ENCODE measurements at places on chromosomes 4 and X. TPM values are rescaled to one million over a fixed set of nuclear protein-coding genes. Genes with fewer than 3 reads are reported as not detected.

GRCh38 chr4:170529748-170530722, 440.3 kb upstream of the AADAT start:
- no peak overlapping the region for H3K27ac ChIP-seq
- no peak for DNase-seq
- H3K4me1 ChIP-seq, result no peaks in the 10 kb centered on the region
- H3K4me3 ChIP-seq, result no peak overlapping the region
- no peaks in the 10 kb centered on the region for H3K27me3 ChIP-seq

GRCh38 chr4:83961575-83961974, 425.7 kb downstream of the GPAT3 start:
- H3K4me1 ChIP-seq, result no peaks in the 10 kb centered on the region
- no peaks in the 10 kb centered on the region for H3K27me3 ChIP-seq
- H3K36me3 ChIP-seq, result no peaks in the 10 kb centered on the region
- H3K27ac ChIP-seq, result no peak overlapping the region
- H3K4me3 ChIP-seq, result no peak overlapping the region
- peak; percentile 6 for DNase-seq

GRCh38 chrX:70117738-70118137, 15.5 kb upstream of the IGBP1 start:
- no peak for DNase-seq
- H3K27ac ChIP-seq, result no peak overlapping the region
- no peaks in the 10 kb centered on the region for H3K36me3 ChIP-seq
- no peaks in the 10 kb centered on the region for H3K27me3 ChIP-seq
- no peak overlapping the region for H3K4me3 ChIP-seq
- no peaks in the 10 kb centered on the region for H3K4me1 ChIP-seq

DNA sequence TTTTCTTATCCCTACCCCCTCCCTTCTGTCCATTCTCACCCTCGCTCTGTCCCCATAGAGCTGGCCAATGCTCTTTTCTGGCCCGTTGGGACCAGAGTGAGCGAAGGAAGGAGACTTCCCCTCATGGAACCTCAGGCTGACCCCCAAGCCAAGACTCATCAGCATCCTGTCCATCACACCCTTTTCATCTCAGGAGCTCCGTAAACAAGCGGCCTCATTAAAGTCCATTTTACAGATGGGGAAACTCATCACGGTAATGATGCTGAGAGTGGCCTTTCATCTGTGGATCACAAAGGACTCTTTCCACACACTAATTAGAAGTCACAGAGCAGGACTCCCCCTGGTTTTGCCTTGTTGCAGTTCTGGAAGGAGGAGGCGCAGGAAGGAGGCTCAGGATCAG, 67.4 kb upstream of the SLC34A2 start:
- no peaks in the 10 kb centered on the region for H3K4me1 ChIP-seq
- no peak overlapping the region for H3K27ac ChIP-seq
- no peaks in the 10 kb centered on the region for H3K36me3 ChIP-seq
- H3K4me3 ChIP-seq, result no peak overlapping the region

DNA sequence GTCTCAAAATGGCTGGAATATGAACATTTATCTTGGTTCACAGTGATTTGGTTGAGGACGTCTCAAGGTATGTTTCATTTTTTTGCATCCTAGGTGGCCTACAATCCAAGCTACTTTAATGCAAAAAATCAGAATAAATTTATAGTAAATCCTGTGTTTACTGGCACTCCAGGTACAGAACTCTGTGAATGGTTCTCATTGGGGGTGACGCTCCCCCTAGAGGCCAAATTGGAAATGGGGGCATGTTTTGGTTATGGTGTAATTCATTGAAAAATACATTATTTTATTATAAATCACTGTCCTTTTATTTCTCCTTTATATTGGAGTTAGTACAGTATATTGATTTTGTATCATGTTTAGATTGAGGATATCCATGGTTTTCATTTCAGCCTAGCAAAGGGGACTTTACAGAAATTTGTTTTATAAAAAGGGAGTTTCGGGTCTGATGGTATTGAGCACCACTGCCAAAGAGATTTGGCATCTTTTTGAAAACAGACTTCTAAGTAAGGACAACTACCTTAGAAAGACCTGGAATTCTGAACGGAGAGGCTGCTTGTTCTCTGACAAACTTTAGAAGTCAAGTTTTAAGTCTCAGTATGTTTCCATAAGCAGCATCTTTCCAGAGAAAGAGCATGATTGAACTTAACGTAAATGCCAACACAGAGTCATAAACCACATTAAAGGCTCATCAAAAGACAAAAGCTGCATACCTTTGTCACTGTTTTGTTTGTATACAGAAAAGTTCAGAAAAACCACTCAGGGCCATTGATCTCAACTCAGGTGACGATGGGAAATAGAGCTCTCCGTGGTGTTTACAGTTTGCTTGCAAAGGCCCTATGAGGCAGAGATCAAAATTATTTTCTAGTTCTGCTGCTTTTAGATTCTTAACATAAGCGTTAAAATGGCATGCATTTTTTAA, 19.4 kb downstream of the MTM1 start:
- no peak overlapping the region for H3K27ac ChIP-seq
- H3K27me3 ChIP-seq, result no peaks in the 10 kb centered on the region
- no peak overlapping the region for H3K4me3 ChIP-seq
- no peaks in the 10 kb centered on the region for H3K4me1 ChIP-seq

DNA sequence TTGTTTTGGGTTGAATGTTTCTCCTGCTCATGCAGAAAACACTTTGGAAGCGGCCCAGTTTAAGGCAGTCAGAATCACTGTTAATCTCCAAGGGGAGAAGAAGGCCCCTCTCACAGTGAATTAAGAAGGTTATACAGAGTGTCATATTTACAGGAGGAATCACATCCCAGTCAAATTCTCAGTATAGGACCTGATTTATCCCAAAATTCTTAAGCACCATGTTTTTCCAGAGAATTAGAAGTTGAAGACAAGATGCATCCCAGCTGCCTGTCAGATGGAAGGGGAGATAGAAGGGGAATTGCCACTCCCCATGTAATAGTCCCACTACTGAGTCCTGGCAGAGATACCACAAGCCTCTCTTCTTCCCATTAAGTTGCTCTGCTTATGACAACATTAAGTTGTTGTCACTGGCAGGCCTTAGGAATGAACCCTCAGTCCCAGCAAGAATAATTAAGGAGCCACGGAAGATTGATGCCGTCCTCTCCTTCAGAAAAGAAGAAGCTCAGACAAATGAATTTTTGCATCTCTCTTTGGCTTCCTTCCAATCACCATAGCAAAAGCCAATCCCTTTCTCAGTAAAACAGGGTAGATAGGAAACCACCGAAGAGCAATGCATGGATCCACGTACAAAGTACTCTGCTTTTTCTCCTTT, 138.4 kb downstream of the LDB2 start:
- DNase-seq, result peak; percentile 73
- no peak overlapping the region for H3K4me3 ChIP-seq
- H3K4me1 ChIP-seq, result peaks cover 35% of the 10 kb centered on the region
- no peak overlapping the region for H3K27ac ChIP-seq

- no peaks in the 10 kb centered on the region for H3K27me3 ChIP-seq
- no peaks in the 10 kb centered on the region for H3K36me3 ChIP-seq
- no peak overlapping the region for H3K4me3 ChIP-seq
- no peak for DNase-seq
- H3K4me1 ChIP-seq, result no peaks in the 10 kb centered on the region
These were observed 652.9 kb downstream of the ADGRL3 start for GRCh38 chr4:61853041-61853440.

GRCh38 chr4:80852061-80852460, 178.4 kb upstream of the BMP3 start:
- no peak overlapping the region for H3K4me3 ChIP-seq
- H3K36me3 ChIP-seq, result no peaks in the 10 kb centered on the region
- H3K4me1 ChIP-seq, result no peaks in the 10 kb centered on the region
- DNase-seq, result peak; percentile 5
- H3K27me3 ChIP-seq, result no peaks in the 10 kb centered on the region

DNA sequence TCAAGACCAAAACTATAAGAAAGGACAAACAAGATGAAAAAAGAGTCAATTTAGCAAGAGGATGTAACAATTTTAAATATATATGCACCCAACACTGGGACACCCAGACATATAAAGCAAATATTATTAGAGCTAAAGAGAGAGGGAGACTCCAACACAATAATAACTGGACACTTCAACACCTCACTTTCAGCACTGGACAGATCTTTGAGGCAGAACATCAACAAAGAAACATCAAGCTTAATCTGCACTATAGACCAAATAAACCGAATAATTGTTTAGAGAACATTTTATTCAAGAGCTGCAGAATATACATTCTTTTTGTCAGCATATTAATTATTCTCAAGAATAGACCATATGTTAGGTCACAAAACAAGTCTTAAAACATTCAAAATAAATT, 109.7 kb upstream of the TET2 start:
- H3K4me3 ChIP-seq, result no peak overlapping the region
- no peaks in the 10 kb centered on the region for H3K4me1 ChIP-seq
- no peaks in the 10 kb centered on the region for H3K27me3 ChIP-seq
- no peaks in the 10 kb centered on the region for H3K36me3 ChIP-seq

DNA sequence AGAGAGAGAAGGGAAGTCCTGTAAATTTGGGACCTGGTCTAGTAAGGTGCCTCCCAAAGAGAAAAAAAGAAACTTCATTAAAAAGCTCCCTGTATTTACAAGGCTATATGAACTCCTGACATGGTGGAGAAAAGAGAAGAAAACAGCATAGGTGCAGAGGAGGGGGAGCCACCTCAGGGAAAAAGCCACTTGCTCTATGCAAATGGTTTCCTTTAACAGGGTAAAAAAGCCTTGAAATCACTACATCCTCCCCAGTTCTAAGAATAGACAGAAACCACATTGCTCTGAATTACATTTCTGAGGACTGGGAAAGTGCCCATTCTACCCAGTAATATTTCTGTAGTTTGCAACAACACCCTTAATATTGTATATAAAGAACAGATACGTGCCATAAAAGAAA, 165.5 kb downstream of the KLF8 start:
- DNase-seq, result no peak
- no peak overlapping the region for H3K27ac ChIP-seq
- H3K36me3 ChIP-seq, result no peaks in the 10 kb centered on the region
- no peaks in the 10 kb centered on the region for H3K27me3 ChIP-seq
- no peak overlapping the region for H3K4me3 ChIP-seq
- no peaks in the 10 kb centered on the region for H3K4me1 ChIP-seq

DNA sequence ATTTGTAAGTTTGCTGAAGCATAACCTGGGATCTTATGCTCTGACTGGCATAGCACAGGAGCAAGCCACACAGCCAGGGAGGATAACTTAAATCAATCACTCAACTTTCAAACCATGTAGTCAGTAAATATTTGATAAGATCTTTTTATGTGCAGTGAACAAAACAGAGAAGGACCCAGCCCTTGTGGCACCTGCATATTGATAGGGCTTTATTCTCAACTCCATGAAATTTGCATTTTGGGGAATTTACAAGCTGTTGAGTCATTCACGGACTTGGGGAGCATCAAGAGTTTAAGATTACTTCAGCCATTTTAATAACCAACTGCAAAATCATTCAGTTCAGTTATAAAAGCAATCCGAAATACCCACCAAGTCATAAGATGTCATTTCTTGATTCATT, 122.6 kb downstream of the COMMD8 start:
- H3K4me3 ChIP-seq, result no peak overlapping the region
- H3K36me3 ChIP-seq, result no peaks in the 10 kb centered on the region
- H3K4me1 ChIP-seq, result no peaks in the 10 kb centered on the region
- no peak overlapping the region for H3K27ac ChIP-seq

DNA sequence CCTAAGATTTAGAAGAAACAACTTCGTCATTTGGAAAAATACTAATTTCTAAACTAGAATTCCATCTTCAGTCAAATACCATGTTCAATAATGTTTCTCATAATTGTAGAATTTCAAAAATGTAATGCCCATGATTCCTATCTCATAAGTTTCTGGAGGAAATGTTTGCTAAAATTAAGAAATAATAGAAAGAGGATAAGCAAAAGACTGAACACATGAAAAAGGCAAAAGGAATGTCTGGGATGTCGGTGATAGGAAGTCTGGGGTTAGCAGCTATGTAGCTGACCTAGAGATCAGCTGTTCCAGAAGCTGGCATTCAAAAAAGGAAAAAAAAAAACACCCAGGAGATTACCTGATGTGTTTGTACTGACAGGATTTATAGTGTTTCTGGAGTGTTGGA, 18.9 kb upstream of the PCDH10 start:
- H3K4me3 ChIP-seq, result no peak overlapping the region
- H3K27ac ChIP-seq, result no peak overlapping the region
- H3K27me3 ChIP-seq, result no peaks in the 10 kb centered on the region
- no peaks in the 10 kb centered on the region for H3K36me3 ChIP-seq
- DNase-seq, result no peak

- no peaks in the 10 kb centered on the region for H3K27me3 ChIP-seq
- H3K36me3 ChIP-seq, result no peaks in the 10 kb centered on the region
- no peaks in the 10 kb centered on the region for H3K4me1 ChIP-seq
- DNase-seq, result peak; percentile 49
- no peak overlapping the region for H3K4me3 ChIP-seq
These were observed 193.0 kb upstream of the C1QTNF7 start for GRCh38 chr4:15234856-15235126.

DNA sequence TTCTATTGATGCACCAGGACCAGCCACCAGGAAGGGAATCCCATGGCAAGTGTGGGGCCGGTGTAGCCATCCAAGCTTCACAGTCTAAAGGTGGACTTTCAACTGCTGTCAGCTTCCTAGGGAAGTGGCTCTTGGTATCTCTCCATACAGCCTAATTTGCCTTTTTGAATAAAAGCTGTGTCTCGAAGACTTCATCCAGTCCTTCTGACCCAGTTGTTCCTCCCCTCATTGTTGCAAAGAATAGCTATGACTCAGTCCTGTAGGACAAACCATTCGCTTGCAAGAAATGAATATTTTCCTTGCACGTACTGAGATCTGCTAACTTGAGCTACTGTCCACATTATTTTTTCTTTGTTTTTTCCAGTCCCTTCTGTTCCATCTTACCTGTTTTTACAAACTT, 145.1 kb upstream of the CTSO start:
- H3K36me3 ChIP-seq, result no peaks in the 10 kb centered on the region
- H3K27me3 ChIP-seq, result no peaks in the 10 kb centered on the region
- no peaks in the 10 kb centered on the region for H3K4me1 ChIP-seq
- no peak for DNase-seq
- no peak overlapping the region for H3K27ac ChIP-seq

DNA sequence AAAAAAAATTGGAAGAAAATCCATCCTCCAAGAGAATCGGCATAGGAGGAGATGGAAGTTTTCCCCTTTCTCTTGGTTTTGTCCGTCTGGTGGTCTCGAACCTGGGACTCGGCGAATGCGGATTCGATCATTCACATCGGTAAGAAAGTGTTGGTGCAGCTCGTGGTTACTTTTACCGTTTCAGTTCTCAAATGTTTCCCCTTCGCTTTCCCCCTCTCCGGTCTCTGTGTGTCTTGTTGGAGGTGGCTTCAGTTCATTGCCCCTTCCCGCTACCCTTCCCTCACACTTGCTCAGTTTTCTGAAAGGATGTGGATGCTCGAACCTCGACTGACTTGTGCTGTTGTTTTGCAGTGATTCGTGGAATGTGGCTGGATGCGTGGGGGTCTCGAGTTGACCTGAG, 840 bp downstream of the GRID2 start:
- no peak overlapping the region for H3K4me3 ChIP-seq
- H3K4me1 ChIP-seq, result peaks cover 6% of the 10 kb centered on the region
- no peak overlapping the region for H3K27ac ChIP-seq
- H3K36me3 ChIP-seq, result no peaks in the 10 kb centered on the region
- DNase-seq, result peak; percentile 18
- no peaks in the 10 kb centered on the region for H3K27me3 ChIP-seq

- DNase-seq, result no peak
- H3K27me3 ChIP-seq, result peaks cover 6% of the 10 kb centered on the region
- no peak overlapping the region for H3K27ac ChIP-seq
- H3K4me1 ChIP-seq, result no peaks in the 10 kb centered on the region
- no peak overlapping the region for H3K4me3 ChIP-seq
- H3K36me3 ChIP-seq, result no peaks in the 10 kb centered on the region
These were observed 532.9 kb upstream of the FTHL17 start for GRCh38 chrX:31604629-31605221.

Gene FAM9B
- not detected for total RNA-seq

Gene SLITRK4
- total RNA-seq, result 0.71 TPM

Gene SOX3
- 0.09 TPM for total RNA-seq

Gene IGSF1
- total RNA-seq, result 0.06 TPM

Gene MAP7D2
- total RNA-seq, result 0.64 TPM

Gene SOD3
- total RNA-seq, result 101 TPM

Gene RPS6KA3
- 50.3 TPM for total RNA-seq

Measured in lung (tissue), 17 donors.